ENCODE measurements at places on chromosomes 5 and 9. TPM values are rescaled to one million over a fixed set of nuclear protein-coding genes. Genes with fewer than 3 reads are reported as not detected.

Gene GADD45G
- total RNA-seq: 18.1 TPM

- no peak for DNase-seq
These were observed 6.0 kb upstream of the EXOSC2 start for GRCh38 chr9:130687615-130688014.

DNA sequence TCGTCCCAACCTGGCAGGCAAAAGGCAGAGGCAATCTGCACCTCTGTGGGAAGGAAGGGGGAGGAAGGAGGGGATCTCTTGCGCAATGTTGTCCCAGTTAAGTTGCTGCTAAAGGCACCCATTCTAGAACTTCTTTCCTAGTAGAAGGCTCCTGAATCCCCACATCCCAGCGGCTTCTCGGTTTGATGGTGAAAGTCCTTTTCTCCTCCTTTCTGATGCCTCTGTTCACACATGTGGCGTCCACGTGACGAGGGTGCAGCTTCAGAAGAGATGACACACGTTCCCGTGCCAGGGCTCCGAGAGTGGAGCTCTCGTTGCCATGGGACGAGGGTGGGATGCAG is 96.9 kb upstream of the FCN2 start:
- no peak for DNase-seq

DNA sequence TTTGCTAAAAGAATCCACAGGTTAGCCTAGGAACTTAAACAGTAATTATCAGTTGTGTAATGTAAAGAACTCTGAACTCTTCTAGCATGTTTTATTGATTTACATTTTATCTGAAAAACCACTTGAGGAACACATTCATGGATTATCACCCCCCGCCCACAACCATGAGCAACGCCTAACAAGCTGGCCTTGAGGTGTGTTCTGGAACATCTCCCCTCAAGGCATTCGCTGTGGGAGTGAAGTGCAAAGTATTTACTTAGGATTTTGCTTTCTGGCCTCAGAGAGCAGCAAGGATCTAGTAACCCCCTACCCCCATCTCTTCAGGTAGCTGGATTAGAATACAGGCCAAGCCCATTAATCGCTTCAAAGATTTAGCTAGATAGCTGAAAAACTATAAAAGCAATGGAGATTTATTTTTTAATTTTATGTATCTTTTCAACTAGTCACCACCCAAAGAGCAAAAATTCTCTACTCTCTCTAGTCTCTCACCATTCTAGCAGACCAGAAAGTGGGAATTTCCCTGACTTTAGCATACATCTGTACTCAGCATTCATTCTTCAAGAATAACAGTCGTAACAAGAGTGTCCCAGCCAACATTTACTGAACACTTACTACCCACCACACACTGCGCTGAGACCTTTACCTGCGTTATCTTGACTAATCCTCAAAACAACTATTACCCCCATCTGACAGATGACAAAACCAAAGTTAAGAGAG is 37.2 kb downstream of the DDX31 start:
- no peak for DNase-seq

- no peak for DNase-seq
These were observed 85.8 kb upstream of the IL6ST start for GRCh38 chr5:56080375-56081052.

Gene PIP5K1B
- total RNA-seq: 47.7 TPM

DNA sequence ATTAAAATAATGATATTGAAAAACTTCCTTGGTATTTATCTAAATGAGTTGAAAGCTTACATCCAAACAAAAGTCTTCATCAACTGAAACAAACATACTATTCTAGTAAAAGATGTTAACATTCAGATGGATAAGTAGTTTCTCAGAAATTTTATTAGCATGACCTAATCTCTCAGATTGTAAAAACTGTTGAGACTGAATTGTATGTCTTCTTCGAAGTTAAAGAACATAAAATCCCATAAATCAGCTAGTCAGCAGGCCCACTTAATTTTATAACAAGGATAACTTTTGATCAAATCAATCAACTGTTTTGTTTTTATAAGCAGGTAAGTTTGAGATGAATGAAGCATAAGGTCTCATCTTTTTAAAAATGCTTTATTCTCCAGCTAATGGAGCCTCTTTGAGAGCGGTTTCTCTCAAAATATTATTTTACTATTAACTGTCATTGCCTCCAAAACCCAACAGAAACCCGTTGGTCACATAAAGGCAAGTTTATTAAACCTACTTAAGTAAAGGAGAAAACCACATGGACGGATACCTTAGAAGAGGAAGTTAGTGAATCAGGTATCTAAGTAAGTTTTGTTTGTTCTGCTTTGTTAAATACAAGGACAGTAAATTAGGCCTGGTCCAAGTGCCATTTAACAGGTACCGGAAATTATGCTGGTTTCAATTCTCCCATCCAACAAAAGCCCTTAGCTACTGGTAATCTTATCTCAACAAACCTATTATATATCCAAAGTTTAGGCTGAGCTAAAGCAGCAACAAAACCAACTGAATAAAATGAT is 457.0 kb downstream of the PDE4D start:
- DNase-seq: no peak

GRCh38 chr9:80235752-80236151 is 664.0 kb downstream of the TLE4 start:
- no peak for DNase-seq

- DNase-seq: no peak
These were observed 115.7 kb downstream of the FSTL4 start for GRCh38 chr5:133496631-133497030.

DNA sequence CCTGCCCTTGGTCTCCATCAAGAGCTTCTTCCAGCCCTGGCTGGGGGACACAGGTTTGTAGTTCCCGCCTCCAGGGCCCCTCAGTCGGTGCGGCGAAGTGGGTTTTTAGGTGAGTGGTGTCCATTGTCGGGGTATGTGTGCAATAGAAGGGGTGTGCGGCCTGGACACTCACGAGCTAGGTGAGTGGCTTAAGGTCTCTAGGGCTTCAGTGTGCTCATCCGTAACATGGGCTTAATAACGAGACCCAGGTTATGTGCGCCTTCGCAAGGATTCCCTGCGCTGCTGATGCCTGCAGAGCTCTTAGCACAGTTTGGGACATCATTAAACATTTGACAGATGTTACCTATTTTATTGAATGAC is 656 bp downstream of the CEP78 start:
- no peak for DNase-seq

DNA sequence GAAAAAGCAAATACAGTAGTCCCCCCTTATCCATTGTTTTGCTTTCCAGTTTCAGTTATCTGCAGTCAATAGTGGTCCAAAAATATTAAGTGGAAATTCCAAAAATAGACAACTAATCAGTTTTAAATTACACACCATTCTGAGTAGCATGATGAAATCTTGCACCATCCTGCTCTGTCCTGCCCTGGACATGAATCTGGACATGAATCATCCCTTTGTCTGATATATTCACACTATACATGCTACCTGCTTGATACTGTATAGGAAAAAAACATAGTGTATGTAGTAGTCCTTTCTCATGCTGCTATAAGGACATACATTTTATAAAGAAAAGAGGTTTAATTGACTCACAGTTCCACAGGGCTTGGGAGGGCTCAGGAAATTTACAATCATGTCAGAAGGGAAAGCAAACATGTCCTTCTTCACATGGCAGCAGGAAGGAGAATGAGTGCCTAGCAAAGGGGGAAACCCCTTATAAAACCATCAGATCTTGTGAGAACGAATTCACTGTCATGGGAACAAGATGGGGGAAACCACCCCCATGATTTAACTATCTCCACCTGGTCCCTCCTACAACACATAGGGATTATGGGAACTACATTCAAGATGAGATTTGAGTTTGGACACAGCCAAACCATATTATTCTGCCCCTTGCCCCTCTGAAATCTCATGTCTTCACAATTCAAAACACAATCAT is 153.9 kb downstream of the ARRDC3 start:
- no peak for DNase-seq

Gene AIF1L
- total RNA-seq: 9.9 TPM

- no peak for DNase-seq
These were observed 10.8 kb upstream of the MGAT1 start for GRCh38 chr5:180813420-180813819.

- DNase-seq: no peak
These were observed 413.6 kb downstream of the ELAVL2 start for GRCh38 chr9:23412458-23412857.

- DNase-seq: no peak
These were observed 628.1 kb upstream of the TYRP1 start for GRCh38 chr9:12065050-12065449.
